NCI-H2171 (cell line): ENCODE measurements at places on chromosomes 4 and X.
A peak's percentile ranks its signal among the peaks of the same experiment; 100 is the strongest.

GRCh38 chr4:6734165-6734786 is 18.3 kb downstream of the BLOC1S4 start:
- no peak for DNase-seq

- DNase-seq = no peak
Observed at GRCh38 chrX:18415386-18415785, 10.0 kb upstream of the CDKL5 start.

- DNase-seq = peak; percentile 78
Observed at GRCh38 chrX:39855748-39856129, 242.0 kb downstream of the BCOR start.

- no peak for DNase-seq
Observed at GRCh38 chr4:30314001-30314400, 406.2 kb upstream of the PCDH7 start.

DNA sequence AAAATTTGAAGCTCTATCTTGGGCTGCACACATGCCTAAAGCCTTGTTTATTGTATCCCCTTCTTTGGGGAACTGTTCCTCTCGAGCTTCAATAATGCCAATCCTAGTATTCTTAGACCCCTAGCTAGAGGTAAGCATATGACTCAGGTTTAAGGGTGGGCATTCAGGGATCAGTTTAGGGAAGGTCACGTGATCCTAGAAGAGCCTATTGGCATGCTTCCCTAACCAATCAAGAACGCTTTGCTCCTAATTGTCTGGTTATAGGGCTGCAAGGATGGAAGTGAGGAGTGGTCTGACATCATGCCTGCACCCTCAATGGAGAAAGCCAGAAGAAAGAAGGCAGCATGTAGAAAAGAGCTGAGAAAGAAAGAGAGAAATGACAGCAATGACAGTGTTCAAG is 46.9 kb downstream of the TLR10 start:
- DNase-seq = no peak

GRCh38 chr4:183798301-183799253 is 106.5 kb upstream of the STOX2 start:
- DNase-seq = no peak

GRCh38 chrX:140712413-140713173 is 3.0 kb downstream of the LINC00632 start:
- DNase-seq = no peak

DNA sequence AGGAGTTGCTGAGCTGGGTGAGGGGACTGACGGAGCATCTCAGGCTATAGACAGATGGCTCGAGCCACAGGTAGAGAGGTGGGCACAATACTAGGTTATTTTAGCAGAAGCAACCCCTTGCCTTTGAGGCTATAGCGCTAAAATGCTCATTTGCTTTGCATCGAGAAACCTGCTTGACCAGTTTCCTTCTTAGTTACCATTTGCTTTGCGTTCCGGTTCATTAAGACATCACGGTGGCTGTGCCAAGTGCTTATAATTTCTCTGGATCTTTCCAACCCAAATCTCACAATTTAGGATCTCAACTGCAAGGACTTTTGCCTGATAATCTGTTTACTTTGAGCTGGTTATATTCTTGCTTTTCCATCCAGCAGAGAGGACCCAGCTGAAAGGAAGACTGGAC is 40.8 kb downstream of the DLG3 start:
- no peak for DNase-seq

DNA sequence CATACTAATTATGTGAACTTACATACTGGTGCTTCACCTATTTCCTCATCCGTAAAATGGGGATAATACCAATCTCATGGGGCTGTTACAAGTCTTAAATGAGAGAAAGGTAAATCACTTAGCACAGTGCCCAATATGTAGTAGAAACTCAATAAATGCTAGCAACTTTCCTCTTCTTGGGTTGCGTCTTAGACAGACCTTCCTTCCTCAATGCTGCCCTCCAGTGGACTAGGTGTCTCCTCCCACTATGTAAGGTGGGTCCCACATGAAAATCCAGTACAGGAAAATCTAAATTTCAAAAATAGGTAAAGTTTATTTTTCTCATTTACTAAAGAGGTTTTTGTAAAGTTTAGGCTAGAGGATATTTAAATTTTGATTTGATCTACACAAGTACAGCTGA is 20.6 kb downstream of the ZDHHC9 start:
- no peak for DNase-seq

- DNase-seq = no peak
Observed at GRCh38 chr4:52071791-52072546, 20.9 kb downstream of the SPATA18 start.

GRCh38 chrX:108165383-108166111 is 74.0 kb downstream of the ATG4A start:
- DNase-seq = peak; percentile 10

DNA sequence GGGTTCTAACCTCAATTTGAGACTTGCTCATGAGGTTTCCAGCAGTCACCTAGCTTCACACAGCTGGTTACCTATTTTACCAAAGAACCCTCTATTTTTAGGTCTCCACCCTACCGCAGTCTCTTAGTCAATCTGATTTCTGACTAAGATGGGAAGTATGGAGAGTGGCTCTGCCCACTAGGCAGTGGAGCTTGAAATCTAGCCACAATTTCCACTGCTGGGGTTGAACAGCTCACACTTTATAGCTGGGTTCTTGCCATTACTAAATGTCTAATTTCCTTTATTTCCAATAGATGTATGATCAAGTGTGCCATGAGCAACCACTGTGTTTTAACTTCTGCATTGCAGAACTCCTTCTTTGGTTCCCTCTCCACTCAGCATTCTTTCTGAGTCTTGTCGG is 43.1 kb downstream of the GASK1B start:
- DNase-seq = no peak

DNA sequence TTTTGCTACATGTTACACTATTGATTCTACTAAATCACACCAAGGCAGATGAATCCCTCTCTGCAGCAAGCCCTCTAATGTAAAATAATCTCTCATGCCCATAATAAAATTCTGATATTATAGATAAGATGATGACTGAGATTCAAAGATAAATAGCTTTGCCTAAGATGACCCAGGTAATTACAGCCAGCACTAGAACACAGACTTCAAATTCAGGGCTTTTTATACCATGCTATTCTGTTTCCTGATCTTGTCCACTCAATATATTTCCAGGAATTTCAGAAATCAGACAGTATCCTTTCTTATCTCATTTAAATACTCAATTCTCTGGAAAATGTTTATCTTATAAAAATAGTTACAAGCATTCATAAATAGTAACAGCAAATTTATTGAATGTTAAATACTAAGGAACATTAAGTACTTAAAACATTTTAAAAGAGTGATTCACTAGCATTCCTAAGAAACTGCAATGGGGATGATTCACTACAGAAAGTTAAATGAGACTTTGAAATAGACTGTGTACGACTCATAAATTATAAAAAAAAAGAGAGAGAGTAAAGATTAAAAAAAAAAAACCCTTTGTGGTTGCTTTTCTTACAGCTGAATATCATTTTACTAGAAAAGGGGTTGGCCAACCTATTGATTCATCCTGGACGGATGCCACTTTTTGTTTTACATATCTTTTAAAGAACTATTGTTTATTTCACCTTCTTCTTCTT is 45.8 kb upstream of the IL21 start:
- DNase-seq = no peak

DNA sequence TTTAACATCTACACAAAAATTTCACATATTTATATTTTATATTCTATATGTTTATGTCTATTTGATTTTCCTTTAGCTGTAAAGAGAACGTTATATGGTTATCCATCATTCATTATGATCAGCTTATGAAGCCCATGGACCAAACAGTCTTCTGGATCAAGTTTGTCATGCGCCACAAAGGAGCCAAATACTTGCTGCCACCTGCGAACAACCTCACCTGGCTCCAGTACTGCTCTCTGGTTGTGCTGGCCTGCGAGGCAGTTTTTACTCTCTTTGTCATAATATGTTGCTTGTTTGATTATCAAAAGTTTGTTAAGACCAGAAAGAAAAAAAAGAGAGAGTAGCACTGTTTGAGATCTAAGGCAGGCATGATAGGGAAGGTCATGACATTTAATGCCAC is 38.2 kb downstream of the UGT2B7 start:
- DNase-seq = no peak

- no peak for DNase-seq
Observed at GRCh38 chr4:114093221-114093715, 113.8 kb upstream of the ARSJ start.

DNA sequence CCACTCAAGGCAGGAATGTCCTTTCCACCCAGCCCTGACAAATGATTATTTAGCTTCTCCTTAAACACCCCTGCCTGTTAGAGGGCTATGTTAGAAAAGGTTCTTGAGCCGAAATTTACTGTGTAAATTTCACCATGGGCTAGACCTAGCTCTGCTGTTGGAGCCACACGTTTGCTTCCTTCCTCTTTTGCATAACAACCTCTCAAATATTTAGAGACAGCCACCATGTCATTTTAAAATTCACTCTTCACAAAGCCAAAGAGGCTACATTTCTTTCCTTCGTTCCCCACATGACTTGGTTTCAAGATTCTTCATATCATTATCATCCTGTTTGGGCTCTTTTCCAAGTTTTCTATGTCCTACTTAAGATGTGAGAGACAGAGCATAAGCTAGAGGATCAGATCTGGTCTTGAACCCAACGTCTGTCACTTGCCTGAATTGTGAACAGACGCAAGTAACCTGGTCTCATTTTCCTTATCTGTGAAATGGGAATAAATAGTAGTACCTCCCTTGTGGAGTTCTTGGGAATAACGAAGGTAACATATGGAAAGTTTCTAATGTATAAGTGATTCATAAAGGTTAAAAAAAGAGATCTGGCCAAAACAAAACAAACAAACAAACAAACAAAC is 6.7 kb downstream of the DOCK11 start:
- no peak for DNase-seq

GRCh38 chr4:77095101-77095821 is 19.5 kb upstream of the CCNI start:
- no peak for DNase-seq

GRCh38 chr4:37978248-37978924 is 18.2 kb downstream of the PTTG2 start:
- DNase-seq = no peak

DNA sequence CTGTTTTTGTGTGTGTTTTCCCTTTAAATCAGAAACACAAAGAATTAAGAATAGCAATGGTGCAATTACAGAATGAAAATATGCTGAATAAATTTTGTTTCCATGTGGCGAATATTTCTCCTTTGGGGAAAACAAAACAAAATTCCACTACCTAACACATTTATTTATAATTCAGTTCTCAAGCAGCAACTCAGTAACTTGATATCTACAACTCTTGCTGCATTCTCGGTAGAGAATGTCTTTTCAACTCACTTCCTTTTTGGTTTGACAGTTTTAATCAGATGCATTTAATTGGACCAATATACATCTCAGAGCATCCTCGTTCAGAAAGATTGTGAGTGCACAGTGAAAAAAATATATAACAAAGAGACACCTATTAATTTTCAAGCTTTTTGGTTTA is 30.8 kb downstream of the ZNF827 start:
- DNase-seq = no peak

DNA sequence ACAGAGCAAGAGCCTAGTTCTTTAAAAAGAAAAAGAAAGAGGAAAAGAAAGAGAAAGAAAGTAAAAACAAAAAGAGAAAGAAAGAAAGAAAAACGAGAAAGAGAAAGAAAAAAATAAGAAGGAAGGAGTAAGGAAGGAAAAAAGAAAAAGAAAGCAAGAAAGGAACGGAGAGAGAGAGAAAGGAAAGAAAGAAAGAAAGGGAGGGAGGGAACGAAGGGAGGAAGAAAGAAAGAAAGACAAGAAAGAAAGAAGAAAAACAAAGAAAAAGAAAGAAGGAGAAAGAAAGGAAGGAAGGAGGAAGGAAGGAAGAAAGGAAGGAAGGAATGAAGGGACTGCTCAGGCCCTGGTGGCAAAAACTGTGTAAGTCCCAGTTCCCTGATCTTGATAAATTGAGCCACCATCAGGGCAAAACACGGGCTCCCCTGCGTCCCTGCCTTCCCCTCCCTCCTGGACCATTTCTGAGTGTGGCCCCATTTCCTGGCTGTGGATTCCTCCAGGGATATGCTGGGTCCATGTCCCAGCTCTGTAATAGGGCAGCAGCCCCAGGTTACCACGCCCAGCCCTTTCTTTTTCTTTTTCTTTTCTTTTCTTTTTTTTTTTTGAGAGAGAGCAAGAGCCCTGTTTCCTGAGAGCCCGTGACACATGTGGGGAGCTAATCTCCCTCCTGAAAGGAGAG is 44.8 kb downstream of the SHOX start:
- DNase-seq = no peak

DNA sequence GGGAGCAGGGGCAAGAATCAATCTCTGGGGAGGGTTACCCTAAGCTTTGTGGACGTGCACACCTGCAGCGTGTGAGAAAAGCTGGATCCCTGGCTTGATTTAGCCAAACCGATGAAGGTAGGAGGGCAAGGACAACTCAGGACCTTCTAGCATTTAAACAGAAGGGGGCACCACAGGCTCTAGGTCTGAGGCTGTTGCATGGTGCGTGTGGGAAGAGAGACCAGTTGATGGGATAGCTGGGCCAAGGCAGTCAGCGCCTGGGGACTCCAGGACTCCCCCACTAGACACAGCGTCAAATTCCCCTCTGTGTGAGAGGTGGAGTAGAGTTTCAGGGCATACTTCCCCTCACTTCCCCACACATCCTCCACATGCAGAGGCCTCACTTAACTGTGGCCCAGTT is 4.3 kb downstream of the GABRQ start:
- no peak for DNase-seq

- DNase-seq = no peak
Observed at GRCh38 chr4:31701256-31701655, 981.1 kb downstream of the PCDH7 start.
